Stimulated activated CD8-positive, alpha-beta memory T cell treated with anti-CD3 and anti-CD28 coated beads, Interleukin-4, amount 100 ng/mL, for 48 hours (primary cell): ENCODE measurements at places on chromosomes 6 and 20.

DNA sequence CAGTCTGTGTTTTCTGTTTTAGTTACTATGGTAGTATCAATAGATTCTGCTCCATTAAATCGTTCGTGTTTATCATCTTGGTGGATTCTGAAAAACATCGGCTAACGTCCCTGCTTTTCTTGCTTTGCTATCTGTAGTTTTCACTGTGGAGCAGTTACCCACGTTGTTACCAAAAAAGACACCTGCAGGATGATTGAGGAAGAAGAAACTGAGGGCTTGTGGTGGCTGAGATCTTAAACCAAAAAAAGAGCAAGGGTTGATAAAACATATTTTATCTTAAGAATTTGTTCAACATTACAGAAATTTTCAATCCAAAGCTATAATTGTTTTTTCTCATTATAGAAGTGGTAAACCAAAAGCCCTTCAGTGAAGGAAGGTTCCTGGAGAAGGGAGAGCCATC, 166.3 kb downstream of the FARS2 start:
- DNase-seq: no peak

DNA sequence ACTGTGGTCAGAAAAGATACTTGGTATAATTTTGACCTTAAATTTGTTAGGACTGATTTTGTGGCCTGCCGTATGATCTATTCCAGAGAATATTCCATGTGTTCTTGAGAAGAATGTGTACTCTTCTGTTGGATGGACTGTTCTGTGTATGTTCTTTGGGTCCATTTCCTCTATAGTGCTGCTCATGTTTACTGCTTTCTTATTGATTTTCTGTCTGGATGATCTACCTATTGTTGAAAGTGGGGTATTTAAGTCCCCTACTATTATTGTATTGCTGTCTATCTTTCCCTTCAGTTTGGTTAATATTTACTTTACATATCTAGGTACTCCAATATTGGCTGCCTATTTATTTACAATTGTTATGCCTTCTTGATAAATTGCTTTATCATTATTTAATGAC, 298.4 kb downstream of the BCKDHB start:
- no peak for DNase-seq

- no peak for DNase-seq
Measured at GRCh38 chr6:163935158-163935762, 520.7 kb downstream of the QKI start.

- peak; percentile 74 for DNase-seq
Measured at GRCh38 chr6:422433-423054, 31.0 kb downstream of the IRF4 start.

DNA sequence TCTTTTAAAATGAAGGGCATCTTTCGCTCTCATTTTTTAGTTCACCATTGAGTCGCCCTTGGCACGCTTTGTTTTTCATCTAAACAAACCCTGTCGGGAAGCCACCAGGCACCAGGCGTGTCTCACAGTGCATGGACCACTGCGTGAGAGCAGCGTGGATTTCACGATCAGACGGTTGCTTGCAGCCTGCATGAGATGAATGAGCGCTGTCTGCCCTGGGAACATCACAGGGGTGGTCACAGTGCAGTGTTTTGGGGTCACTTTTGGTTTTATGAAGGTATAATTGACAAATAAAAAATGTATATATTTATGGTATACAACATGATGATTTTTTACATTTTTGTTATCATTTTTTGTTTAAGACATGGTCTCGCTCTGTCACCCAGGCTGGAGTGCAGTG, 61.3 kb downstream of the CDH4 start:
- DNase-seq: no peak

DNA sequence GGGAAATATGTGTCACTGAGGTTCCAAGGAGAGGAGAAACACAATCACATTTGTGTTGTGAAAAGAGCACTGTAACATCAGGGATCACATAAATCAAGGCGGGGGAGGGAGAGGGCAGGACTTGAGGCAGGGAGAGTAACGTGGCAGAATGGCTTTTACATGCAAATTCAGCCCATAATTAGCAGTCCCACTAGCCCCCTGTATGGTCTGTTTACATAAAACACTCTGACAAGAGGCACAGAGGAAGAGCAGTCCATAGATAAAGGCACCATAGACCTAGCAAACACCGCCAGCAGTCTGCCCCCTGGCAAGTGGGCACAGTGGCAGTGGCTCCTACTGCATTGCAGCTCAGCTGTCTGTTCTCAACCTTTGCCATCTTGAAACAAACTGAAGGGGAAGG, 82.7 kb downstream of the LYRM2 start:
- DNase-seq: no peak

GRCh38 chr20:14955399-14955798, 618.0 kb upstream of the FLRT3 start:
- DNase-seq: no peak

DNA sequence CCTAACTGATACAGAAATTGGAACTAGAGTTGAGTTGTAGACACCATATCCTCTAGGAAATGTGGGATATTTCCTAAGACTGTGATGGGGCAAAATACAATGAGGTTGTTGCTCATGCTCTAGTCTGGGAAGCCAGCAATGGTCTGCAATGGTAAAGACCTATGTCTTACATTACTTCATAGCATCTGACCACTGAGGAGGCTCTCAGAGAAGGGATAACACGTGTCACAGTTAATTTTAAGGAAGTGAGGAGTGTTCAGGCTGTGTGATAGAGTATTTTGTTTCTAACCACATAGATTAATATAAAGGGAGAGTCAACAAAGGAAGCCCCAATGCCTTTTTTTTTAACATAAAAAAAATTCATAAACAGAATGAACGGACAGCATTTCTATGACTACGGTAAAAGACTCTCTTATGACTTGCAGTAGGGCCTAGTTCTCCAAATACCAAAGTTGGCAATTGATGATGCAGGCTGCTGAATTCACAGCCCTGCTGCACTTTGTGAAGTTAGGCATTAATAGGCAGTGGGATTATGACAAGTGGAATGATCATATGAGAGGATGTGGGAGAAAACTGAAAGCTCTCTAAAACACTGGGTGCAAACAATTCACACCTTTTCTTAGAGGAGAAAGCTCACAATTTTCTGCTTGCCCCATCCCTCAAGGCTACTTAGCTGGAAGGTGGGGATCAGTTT, 13.7 kb downstream of the KCNS1 start:
- no peak for DNase-seq

GRCh38 chr6:111353912-111354462, 129.0 kb downstream of the REV3L start:
- DNase-seq: no peak

- DNase-seq: no peak
Measured at GRCh38 chr20:58718729-58719128, 26.1 kb downstream of the NPEPL1 start.

DNA sequence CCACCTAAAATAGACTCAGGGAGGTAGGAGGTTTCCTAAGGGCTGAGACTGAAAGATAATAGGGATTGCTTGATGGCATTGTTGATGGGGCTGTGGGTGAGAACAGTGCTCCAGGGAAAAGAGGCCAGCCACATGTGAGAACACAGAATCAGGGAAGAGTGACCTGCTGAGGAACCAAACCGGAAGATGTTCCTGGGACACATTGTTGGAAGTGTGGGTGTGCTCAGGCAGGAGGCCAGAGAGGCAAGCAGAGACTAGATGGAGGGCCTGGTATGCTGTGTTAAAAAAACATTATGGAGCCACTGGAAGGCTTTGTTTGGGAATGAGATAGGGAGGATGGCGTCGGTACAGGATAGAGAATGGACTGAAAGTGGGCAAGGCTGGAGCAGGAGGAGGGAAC, 23.3 kb downstream of the RNF144B start:
- no peak for DNase-seq

- no peak for DNase-seq
Measured at GRCh38 chr20:54848262-54848661, 372.9 kb downstream of the DOK5 start.

DNA sequence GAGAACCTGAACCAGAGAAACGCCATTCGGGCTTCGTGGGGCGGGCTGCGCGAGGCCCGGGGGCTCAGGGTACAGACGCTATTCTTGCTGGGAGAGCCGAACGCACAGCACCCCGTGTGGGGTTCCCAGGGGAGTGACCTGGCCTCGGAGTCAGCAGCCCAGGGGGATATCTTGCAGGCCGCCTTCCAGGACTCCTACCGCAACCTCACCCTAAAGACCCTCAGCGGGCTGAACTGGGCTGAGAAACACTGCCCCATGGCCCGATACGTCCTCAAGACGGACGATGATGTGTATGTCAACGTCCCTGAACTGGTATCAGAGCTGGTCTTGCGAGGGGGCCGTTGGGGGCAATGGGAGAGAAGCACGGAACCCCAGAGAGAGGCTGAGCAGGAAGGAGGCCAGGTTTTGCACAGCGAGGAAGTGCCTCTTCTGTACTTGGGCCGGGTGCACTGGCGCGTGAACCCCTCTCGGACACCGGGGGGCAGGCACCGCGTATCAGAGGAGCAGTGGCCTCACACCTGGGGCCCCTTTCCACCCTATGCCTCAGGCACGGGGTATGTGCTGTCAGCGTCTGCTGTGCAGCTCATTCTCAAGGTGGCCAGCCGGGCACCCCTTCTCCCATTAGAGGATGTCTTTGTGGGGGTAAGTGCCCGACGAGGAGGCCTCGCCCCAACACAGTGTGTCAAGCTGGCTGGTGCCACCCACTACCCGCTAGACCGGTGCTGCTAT, 904 bp downstream of the B3GALT4 start:
- peak; percentile 54 for DNase-seq

DNA sequence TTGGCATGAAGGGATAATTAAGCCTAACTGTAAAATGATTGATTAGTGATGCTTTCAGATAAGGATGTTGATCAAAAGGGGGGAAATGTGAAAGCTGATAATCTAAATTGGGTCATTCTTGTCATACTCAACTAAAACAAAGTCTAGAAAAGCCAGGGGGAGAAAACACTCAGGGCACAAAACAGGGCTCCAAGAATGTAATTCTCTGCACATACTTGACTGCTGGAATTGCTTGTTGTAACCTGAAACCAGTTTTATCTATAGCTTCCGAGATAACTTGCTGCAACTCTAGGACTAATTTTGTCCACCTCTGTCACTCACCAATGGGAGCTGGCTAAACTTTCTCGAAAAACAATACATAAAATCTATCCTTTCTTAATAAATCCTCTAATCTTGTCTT, 310.3 kb downstream of the CLVS2 start:
- no peak for DNase-seq
